ENCODE measurements at places on chromosomes 5 and 9.

- no peak for DNase-seq
Observed at GRCh38 chr9:91586282-91586681, 162.7 kb upstream of the NFIL3 start.

DNA sequence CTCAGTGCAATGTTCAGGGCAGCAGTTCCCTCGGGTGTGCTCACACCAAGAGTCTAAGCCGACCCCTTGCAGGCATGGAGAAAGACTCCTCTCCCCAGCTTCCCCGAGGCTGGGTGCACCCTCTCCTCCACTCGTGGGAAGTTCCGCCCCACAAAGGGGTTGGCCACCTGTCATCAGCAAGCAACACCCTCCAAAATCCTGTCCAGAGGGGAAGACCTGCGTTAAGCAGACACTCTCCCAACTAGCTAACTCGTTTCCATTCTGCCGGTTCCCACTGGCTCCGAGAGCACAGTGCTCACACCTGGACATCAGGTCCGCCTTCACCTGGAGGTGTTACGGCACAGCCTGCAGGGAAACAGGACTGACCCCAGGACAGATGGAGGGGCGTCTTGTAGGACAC, 117.9 kb upstream of the IRX4 start:
- no peak for DNase-seq

GRCh38 chr5:40911266-40911665, 2.0 kb downstream of the C7 start:
- DNase-seq = no peak

DNA sequence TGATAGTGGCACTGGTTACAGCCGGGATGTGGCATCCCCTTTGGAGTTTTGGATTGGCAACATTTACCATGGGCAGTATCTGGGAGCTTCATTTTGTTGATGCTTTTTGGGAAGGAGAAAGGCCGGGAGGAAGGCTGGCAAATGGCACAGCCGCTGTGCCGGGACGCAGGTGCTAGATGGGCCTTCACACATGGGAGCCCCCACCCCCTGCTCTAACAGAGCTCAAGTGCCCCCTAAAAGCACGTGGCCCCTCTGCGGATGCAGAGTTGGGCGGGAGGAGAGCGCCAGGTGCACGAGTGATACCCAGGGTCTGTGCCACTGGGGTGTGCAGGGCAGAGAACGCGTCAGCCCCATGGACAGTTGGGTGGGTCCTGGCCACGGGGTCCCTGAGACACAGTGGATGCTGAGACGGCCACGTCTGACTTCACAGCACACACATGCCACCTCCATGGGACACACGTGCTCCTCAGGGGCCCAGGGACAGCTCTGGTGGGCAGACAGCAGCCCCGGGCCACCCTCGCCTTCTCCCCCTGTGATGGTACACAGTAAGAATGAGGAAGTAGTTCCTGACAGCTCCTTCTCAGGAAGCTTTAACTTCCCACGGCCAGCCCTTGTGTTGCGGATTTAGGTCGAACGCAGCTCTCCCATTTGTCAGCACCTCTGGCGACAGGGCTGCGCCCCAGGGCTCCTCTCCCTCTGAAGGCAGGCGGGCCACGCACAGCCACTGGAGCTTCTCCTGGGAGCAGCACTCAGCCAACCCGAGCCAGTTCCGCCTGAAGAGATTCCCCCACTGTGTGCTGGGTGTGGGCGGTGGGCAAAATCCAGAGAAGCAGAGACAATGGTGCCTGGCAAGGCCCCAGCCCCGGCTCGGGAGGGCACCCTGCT, 10.8 kb downstream of the SLC9A3 start:
- DNase-seq = no peak

GRCh38 chr5:179801304-179802206, 5.1 kb downstream of the MGAT4B start:
- DNase-seq = no peak

GRCh38 chr5:170319301-170319700, 21.7 kb upstream of the LCP2 start:
- no peak for DNase-seq

DNA sequence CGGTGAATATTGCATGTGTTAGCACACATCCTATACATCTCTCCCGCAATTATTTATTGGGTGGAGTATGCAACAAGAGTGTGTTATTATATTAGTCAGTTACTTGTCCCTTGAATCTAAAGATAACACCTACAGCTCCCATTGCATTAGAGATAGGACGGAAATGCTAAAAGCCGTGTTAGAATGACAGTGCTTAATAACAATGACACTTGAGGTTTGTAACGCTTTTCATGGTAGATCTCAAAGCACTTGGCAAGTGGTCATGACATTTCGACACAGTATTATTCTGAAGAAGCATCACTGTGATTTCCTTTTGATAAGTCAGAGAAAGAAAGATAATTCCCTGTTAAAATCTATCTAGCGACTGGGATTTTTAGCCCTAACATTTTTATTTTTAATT, 33.4 kb upstream of the TRIO start:
- DNase-seq = no peak
